ENCODE measurements at places on chromosomes 2 and 18.
A peak's percentile ranks its signal among the peaks of the same experiment; 100 is the strongest.

GRCh38 chr2:122083256-122084048 is 328.0 kb downstream of the TSN start:
- DNase-seq = no peak

DNA sequence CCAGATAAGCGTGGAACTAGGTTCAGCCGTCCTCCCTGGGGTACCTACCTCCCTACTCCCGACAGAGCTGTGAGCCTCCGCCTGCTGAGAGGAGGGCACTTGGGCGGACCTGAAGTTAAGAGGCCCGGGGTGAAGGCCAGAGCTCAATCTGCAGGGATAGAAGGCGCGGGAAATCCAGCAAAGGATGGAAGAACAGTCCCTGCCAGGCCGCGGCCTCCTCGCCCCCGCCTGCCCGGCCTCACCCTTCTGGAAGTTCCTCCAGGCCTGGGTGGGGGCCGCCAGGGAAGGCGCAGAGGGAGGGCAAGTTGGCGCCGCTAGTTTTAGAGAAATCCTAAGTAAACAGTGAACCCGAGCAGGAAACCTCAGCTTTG is 13.0 kb downstream of the EN1 start:
- no peak for DNase-seq

DNA sequence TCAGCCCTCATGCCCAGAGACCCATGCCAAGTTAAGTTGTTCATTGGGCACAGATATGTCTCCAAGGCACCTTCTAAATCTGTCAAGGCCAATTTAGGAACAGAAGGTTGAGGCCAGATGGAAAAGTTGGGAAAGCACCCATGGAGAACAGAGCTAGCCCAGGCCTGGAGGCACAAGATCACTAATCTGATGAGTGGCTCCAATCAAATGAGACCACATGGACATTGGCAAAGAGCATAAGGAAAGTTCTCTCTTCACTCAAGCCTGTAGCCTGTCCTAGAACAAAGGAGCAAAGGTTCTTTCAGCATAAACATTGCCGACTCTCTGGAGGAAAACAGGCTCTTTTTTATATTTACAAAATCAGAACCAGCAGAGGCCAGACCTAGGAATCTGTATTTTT is 154.8 kb downstream of the RNF152 start:
- DNase-seq = no peak

GRCh38 chr2:27211241-27211942 is 449 bp upstream of the ATRAID start:
- DNase-seq = no peak

- DNase-seq = peak; percentile 38
Measured at GRCh38 chr18:78406743-78407465, 572.7 kb upstream of the SALL3 start.

- DNase-seq = peak; percentile 38
Measured at GRCh38 chr2:64017811-64018700, 1.2 kb downstream of the VPS54 start.

- no peak for DNase-seq
Measured at GRCh38 chr2:97763176-97763845, 49.9 kb downstream of the ZAP70 start.
